Daoy (cell line): ENCODE measurements at places on chromosomes 16 and 17.
A peak's percentile ranks its signal among the peaks of the same experiment; 100 is the strongest.

GRCh38 chr17:42311240-42312034, 23.1 kb downstream of the STAT5A start:
- no peak for DNase-seq

GRCh38 chr17:21250854-21251253, 2.4 kb downstream of the NATD1 start:
- DNase-seq = no peak

DNA sequence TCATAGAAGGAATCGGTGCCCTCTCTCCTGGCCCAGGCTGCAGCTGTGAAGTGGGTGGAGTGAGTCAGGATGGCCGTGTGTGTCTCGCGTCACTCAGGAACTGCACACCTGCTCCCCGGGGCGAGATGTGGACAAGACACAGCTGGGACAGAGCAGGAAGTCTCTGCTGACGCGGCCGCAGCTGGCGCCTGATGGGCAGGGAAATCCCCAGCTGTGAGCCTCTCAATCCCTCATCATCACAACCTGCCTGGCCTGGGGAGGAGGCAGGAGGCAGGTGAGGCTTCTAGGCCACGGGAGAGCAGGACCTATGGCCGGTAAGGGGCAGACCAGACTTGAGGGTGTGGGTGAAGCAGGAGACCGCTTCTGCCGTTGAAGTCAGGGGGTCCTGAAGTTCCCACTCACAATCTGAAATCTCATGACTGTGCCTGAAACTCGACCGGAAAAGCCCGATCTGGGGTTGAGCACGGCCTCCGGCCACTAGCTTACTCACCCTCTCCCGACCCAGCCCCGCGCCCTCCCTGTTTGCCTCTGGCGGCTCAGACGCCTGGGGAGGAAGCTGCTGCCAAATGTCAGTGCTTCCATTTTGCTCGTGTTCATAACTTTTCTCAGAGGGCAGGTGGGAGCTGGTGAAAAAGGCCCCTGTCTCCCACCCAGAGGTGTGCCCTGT, 1.1 kb upstream of the TRPV3 start:
- DNase-seq = peak; percentile 87

DNA sequence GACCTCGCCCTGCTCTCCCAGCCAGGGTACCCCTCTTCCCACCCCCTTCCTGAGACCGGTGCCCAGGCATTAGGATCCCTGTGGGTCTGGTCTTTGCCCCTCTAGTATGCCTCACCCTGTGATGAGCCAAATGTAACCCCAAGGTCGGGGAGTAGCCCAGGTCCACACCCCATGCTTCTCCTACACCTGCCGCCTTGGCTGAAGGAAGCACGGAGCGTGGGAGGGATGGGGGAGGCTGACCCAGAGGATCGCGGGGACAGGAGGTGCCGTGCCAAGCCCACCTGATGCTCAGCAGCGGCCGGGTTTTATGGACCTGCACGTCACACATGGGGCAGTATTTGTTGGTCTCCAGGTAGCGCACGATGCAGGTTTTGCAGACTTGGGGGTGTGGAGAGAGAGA, 8.8 kb downstream of the PCGF2 start:
- no peak for DNase-seq

DNA sequence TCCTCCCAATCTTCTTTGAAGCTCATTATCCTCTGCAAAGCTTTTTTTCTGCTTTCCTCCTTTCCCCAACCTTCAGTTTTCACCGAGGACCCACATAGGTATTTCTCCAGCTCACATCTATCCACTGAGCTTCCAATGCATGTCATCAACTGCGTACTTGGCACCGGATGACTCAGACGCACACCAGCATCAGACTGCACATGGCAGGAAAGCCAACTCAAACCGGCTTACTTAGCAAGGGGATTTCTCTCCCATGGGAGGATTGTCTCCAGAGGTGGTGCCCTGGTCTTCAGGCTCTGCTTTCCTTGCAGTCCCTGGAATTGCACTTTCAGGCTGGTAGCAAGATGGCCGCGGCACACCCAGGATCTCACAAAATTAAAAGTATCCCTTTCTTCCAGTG, 1.7 kb upstream of the AKTIP start:
- DNase-seq = peak; percentile 60

GRCh38 chr16:65318590-65319257, 196.9 kb upstream of the CDH11 start:
- DNase-seq = no peak
